Activated T-helper 17 cell treated with anti-CD3 and anti-CD28 coated beads, Interleukin-2, amount 50 U/mL, for 72 hours (primary cell): ENCODE measurements at places on chromosomes 12 and 14.

GRCh38 chr14:62209287-62209899 is 447.2 kb downstream of the SNAPC1 start:
- ATAC-seq, result no peak

GRCh38 chr14:22884076-22884737 is 1.2 kb downstream of the REM2 start:
- ATAC-seq, result no peak

DNA sequence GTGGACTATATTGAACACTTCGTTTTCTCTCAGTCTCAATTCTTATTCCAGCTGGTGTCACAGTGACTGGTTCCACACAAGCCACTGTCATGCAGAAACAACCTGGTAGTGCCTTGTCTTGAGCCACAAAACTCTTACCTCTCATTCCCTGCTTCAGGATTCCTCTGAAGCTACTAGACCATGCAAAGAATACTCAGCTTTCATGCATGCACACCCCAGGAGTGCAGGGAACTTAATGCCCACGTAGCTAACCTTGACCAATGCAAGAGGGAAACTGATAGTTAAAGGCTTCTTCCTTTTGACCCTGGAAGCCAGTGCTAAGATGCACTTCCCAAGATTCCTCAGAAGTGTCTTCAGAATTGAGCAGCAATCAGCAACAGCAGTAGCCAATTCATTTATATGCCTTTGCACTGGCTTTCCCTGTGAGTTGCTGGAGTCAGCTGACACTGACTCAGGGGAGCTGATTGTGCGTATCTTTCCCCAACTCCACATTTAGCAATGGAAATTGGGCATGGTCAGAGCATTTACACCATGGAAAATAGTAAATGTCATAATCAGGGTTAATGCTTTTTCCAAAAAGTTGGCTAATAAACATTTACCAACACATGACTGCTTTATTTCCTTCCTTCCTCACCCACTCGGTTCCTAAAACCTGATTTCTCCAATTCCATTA is 113.6 kb upstream of the SLC35F4 start:
- no peak for ATAC-seq

GRCh38 chr12:121053706-121054105 is 14.7 kb upstream of the OASL start:
- ATAC-seq, result no peak

DNA sequence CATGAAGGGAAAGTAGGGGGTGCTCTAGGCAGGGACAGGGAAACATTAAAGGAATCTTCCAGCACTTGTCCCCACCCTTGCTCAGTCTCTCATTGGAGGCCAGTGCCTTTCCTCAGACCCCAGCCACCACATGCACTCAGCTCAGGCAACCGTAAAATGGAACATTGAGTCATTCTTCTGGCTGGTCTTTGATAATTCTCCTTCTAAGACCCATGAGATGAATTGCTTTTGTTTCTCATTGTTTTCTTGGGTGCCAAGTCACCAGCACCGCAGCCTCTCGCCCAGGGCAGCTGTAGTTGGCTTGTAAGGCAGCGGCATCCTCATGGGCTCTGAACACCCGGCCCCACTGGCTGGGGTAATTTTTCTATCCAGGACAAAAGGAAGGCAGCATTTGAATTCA is 108.2 kb downstream of the PHETA1 start:
- no peak for ATAC-seq

DNA sequence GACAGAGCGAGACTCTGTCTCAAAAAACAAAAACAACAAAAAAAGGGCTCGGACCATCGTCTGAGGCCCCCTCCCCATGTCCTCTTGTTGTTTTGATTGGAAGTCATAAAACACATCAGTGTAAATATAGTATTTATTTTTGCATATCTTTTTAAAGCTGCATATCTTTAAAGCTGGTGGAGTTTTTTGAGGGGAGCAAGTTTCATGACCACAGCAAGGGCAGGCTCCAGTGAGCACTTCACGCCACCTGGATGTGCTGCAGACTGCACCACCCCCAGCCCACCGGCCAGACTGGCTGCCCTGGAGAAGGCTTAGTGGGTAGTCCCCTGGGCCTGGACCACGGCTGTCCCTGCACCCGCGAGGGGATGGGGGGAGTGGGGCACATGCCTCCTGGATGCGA is 11.9 kb upstream of the BCL7A start:
- no peak for ATAC-seq

- no peak for ATAC-seq
These were observed 70.5 kb upstream of the FLRT2 start for GRCh38 chr14:85459361-85460000.
